ENCODE measurements at places on chromosomes 4 and X.

DNA sequence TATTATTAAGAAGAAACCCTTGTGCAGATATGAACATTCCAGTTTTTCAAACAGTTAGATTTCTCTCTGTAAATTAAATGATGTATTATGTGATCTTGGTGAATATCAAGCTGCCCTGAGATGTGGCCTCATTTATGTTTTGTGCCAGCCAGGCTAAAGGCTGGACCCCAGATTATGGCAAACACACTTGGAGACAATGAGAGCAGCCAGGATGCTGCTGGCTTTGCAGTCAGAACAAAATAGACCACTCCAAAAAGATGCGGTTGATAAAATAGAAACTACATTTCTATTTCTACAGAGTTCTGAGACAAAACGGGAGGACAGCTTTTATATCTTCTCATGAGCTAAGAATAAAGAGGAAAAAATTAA, 296.5 kb downstream of the PPP3CA start:
- no peak for DNase-seq

GRCh38 chrX:34487364-34487763, 169.7 kb downstream of the TMEM47 start:
- no peak for DNase-seq

DNA sequence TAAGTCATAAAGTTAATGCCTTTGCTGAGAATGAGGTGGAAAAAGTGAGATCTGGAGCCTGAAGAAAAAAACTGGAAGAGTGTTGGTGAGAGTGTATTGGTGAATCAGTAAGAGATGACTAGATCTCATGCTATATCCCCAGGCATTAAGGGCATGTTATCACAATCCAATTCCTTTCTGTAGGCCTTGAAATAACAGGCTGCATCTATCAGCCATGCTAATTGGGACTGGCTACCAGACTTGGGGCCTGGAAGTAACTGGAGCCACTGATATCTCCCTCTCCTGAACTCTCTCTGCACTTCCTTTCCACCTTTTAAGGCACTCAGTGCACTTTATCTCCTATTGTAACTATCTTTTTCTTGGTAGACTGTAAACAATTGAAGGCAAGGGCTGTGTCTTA, 88.8 kb upstream of the HPRT1 start:
- DNase-seq = no peak

DNA sequence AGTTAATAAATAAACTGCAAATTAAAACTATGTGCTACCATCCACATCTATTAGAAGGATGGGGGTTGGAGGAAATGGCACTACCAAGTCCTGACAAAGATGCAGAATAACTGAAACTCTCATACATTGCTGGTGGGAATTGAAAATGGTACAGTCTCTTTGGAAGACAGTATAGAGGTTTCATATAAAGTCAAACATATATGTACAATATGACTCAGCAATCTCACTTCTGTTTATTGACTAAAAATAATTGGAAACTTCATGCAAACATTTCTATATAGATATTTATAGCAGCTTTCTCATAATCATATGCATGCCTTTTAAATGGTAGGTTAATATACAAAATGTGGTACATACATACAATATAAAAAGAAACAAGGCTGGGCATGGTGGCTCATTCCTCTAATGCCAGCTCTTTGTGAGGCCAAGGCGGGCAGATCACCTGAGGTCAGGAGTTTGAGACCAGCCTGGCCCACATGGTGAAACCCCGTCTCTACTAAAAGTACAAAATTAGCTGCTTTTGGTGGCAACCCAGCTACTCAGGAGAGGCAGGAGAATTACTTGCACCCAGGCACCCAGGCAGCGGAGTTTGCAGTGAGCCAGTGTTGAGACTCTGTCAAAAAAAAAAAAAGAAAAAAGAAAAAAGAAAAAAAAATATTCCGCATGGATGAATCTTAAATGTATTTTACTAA, 225.0 kb upstream of the CXXC4 start:
- DNase-seq = peak; percentile 28

- DNase-seq = no peak
Measured at GRCh38 chrX:38045538-38046096, 39.3 kb downstream of the SYTL5 start.

DNA sequence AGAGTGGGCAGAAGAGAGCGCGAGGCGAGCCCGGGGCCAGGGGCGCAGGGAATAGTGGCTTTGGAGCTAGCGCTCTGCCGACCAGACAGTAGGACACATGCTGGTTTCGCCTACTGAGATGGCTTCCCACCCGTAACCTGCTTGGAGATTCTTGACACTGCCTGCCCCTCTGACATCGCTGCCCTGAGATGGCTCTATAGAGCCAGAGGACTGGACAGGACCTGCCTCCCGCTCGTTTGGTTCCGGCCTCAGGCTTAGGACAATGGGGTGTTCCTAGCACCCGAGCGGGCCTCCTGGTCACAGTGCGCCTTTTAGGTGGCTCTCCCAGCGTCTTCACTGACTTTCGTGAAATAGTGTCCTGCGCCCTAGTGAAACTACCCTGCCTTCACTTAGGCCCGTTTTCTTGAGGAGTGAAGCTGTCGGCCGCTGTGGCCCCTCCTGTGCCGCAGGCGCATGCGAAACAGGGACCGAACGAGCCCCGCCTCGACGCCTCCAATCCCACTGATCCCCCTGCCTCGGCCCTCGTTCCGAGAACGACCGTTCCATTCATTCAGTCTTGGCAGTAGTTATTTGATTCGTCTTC, 608 bp downstream of the TAF1 start:
- peak; percentile 32 for DNase-seq

GRCh38 chr4:95585016-95585695, 36.4 kb upstream of the UNC5C start:
- DNase-seq = no peak

- no peak for DNase-seq
Measured at GRCh38 chrX:20968996-20969395, 405.2 kb upstream of the CNKSR2 start.

GRCh38 chr4:187814737-187815465, 180.7 kb upstream of the ZFP42 start:
- DNase-seq = no peak

GRCh38 chr4:92255920-92256244, 47.9 kb upstream of the GRID2 start:
- no peak for DNase-seq

DNA sequence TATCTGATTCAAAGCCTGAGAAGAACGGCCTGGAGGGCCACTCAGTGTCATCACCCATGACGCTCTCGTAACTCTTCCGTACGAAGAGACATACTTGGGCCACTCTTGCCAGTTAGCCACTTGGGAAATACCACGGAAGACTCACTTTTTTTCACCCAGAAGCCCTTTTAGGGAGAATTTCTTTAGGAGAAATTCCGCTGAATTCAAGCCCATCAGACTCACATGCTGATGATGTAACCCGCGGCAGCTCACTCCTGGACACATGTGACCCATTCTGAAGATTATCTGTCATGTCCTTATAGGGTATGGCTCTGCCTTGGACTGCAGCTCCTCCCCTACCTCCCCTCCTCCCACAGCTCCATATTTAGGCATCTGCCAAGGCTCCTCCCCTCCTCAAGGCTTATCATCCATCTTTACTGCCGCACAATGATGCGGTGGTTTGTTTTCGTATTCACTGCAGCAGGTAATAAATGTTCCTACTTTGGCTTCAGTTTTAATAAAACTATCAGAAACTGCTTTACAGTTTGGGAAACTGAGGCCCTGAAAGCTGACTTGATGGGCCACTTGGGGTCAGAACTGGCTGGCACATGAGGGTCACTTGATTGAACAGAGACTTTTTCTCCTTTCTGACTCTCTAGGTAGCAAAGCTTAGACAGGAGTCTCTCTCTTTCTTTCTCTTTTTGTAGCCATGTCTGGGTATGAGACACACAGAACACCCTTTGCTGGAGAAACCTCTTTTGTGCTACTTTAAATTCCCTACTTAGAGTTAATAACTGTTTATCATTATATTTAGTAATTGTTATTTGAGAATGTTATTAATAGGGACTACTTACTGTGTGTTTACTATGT, 42.1 kb downstream of the RHOH start:
- no peak for DNase-seq

DNA sequence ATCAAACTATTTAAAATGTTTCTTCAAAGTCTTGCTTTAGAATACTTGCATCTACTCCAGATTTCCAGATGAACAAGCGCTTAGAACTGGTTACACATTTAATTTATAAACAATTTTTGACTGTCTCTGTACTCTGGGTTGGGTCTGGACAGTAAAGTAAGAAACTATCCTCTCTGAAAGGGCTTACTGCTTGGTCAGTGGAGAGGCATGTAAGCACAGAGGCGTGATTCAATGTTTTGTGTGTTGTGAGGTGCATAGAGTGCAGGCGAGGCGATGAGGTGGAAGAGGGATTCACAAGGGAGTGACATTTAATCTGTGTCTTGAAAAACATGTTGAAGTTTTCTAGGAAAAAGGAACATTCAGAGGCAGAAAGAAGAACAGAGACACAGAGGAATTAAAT, 231.4 kb downstream of the VEGFC start:
- DNase-seq = no peak

GRCh38 chrX:23482561-23482960, 147.9 kb downstream of the PTCHD1 start:
- DNase-seq = no peak

DNA sequence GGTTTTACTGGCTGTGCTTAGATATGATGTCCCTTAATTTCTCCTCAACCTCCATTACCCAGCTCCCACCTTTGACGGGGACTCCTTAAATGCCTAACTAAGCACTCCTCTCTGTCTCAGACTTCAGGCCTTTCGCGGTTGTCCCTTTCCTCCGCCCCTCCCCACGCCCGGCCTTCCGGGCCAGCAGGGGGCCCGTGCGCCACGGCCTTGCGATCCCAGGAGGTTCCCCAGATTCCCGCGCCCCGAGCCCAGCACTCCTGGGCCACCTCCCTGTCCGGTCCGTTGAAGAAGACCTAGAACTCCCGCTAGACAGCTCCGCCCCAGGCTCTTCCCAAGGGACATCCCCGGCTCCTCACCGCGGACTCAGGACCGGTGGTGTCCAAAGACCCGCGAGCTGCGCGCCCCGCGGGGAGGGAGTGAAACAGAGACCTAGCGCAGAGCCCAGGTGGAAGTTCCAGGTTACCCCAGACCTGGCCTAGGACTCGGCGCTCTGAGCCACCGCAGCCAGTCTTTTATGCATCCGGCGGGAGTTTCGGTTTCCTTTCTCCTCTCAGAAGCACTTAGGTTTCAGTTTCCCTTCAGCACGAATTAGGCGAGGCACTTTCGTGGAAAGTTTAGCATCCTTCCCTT, at the start of gene DDX60:
Gene DDX60 (minus strand): TSS at position 487 of the 630 bp plus-strand sequence. CDS start 7,493 bp downstream, outside the sequence.
- DNase-seq = peak; percentile 76

GRCh38 chr4:174215057-174215456, 68.4 kb downstream of the FBXO8 start:
- DNase-seq = no peak

DNA sequence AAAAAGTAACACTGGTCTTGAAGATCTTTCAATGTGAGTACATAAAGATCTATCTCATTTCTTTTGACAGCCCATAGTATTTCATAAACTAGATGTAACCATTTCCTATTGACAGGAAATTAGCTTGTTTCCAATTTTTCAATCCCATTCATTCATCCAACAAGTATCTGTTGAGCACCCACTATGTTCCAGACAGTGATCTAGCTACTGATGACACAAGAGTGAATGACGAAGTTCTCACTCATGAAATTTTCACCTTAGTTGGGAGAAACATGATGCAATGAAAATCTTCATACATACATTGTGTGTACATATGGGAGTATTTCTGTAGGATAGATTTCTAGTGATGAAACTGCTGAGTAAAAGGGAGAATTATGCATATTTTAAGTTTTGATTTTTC, 1.7 kb downstream of the CD38 start:
- DNase-seq = no peak

DNA sequence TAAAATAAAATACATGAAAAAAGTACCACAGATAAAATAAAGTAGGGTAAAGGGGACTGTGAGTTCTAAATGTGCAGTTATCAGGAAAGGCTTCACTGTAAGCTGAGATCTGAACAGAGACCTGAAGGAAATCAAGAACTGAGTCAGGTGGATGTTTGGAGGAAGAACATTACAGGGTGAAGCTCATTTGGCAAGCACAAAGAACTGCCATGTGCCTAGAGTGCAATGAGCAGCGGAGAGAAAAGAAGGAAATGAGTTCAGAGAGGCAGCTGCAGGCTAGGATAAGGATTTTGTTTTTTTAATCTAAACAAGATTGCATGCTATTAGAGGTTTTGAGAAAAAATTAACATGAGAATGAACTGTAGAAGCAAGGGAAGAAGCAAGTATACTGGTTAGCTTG, 373.1 kb downstream of the STPG2 start:
- no peak for DNase-seq

GRCh38 chr4:26325191-26325590, 4.4 kb downstream of the RBPJ start:
- DNase-seq = no peak

- DNase-seq = peak; percentile 70
Measured at GRCh38 chrX:49053223-49054072, 5.4 kb upstream of the CCDC120 start.

- DNase-seq = no peak
Measured at GRCh38 chr4:185716577-185717376, 95.2 kb downstream of the SORBS2 start.

GRCh38 chrX:114134465-114134864, 449.4 kb upstream of the HTR2C start:
- no peak for DNase-seq

- DNase-seq = no peak
Measured at GRCh38 chr4:1231637-1232360, 17.1 kb downstream of the CTBP1 start.

- DNase-seq = no peak
Measured at GRCh38 chr4:184324939-184325477, 107.3 kb upstream of the ENPP6 start.

GRCh38 chr4:123471655-123472369, 75.2 kb downstream of the SPRY1 start:
- DNase-seq = no peak

- DNase-seq = no peak
Measured at GRCh38 chr4:180456928-180457327, 1786.3 kb upstream of the TENM3 start.

- DNase-seq = no peak
Measured at GRCh38 chr4:82284475-82284857, 89.3 kb downstream of the HNRNPD start.

DNA sequence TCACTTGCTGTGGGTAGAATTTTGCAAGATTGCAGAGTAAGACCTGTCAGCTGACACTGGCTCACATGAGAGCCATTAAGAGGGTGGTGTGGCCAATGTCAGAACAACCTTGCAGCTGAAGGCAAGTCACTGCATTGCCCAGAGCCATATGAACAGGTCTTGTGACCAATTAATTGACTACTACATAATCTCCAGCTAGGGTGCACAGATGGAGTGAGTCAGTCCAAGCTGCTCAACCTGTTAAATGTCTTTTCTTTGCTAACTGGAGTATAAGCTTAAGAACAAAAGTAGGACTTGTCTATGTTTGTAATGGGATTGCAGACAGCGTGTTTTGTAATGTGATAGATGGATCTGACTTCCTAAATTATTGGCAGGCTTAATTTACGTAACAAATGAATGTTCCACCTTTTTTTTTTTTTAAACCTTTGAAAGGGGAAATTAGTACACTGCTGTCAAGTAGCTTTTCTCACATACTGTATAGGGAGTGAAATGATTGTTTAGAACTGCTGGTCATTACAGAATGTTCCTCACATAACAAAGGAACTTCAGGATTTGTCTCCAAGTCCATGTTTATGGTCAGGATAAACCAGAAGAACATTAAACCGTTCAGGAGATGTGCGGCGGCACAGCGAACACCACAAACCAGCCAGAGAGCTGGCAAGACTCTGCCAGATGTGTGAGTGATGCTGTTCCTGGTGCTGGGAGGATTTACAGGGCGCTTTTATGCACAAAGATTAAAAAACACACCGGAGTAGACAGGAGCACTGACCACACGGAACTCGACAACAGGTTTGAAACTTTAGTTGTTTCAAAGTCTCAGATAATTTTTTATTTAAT, 37.0 kb downstream of the FNIP2 start:
- DNase-seq = no peak

GRCh38 chr4:101222156-101222845, 125.0 kb downstream of the PPP3CA start:
- no peak for DNase-seq

All from GM13976 (cell line).